ENCODE measurements at places on chromosomes 13 and 19. TPM values are rescaled to one million over a fixed set of nuclear protein-coding genes. Genes with fewer than 3 reads are reported as not detected.

GRCh38 chr13:112003941-112004340 lies 63.0 kb upstream of the SOX1 start:
- DNase-seq: no peak

GRCh38 chr13:40171566-40171965 lies 494.9 kb downstream of the FOXO1 start:
- no peak for DNase-seq

- no peak for DNase-seq
Measured at GRCh38 chr19:54183431-54183830, 5.9 kb downstream of the MBOAT7 start.

GRCh38 chr13:41130356-41130755 lies 2.2 kb downstream of the KBTBD6 start:
- no peak for DNase-seq

DNA sequence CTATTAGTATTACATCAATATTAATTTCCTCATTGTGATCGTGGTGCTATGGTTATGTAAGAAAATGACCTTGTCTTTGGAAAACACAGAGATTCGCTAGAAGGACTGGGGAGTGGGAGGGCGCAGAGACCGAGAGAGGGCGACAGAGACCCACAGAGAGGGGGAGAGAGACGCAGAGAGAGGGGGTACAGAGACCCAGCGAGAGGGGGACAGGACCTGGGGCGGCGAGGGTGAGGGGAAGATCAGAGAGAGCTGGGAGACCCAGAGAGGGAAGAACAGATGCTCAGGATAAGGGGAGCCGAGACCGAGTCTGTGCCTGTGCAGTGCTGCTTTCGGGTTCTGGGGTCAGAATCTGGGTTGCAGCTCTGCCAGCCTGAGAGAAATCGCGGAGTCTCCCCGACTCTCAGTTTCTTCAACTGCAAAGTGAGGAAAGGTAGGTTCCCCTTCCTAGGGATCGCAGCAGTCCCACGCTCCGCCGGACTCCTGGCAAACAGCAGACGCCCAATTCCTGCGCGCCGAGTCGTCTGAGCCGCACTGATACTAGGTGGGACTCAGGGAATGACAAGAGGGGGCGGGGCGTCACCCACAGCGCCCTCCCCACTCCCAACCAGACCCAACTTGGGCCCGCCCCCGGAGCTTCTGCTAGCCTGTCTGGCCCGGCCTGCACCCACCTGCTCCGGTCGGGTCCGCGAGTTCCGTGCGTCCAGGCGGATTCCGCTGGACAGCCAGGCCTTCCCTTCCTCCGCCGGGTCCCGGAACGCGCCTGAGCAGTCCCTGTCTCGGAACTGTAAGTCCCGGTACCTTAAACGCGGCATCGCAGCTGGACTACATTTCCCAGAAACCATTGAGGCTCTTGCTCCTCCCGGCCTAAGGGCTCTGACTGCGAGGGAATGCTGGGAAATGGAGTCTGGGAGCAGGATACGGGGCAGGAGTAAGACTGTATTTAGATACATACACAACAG lies 15.3 kb downstream of the IZUMO2 start:
- DNase-seq: peak; percentile 94

DNA sequence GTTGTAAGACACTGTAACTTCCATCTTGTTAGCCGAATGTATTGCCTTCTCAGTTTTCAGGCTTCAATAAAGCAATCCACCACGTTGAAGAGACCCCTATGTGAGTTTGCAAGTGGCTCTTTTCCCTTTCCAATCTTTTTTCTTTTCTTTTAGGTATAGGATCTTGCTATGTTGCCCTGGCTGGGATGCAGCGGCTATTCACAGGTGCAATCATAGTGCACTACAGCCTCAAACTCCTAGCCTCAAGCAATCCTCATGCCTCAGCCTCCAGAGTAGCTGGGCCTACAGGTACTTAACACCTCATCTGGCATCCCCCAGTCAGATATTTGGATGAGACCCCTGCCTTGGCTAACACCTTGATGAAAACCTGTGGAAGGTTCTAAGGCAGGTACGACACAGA lies 33.5 kb upstream of the FEM1A start:
- DNase-seq: no peak

DNA sequence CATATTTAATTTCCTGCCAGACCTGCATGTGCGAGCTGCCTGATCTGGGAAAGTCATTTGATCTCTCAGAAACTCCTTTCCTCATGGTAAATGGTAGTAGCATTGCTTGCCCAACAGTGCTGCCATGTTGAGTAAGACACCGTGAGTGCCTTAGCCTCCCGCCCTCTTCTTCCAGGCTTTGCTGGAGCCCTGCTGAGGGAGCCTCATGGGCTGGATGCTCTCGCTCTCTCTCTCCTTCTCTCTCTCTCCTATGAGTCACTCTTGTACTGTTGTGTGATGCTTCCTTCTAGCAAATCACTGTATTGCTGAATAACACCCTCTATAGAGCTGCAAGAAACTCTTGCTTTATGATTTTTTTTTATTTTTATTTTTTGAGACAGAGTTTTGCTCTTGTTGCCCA lies 365.5 kb downstream of the UQCRFS1 start:
- DNase-seq: no peak

DNA sequence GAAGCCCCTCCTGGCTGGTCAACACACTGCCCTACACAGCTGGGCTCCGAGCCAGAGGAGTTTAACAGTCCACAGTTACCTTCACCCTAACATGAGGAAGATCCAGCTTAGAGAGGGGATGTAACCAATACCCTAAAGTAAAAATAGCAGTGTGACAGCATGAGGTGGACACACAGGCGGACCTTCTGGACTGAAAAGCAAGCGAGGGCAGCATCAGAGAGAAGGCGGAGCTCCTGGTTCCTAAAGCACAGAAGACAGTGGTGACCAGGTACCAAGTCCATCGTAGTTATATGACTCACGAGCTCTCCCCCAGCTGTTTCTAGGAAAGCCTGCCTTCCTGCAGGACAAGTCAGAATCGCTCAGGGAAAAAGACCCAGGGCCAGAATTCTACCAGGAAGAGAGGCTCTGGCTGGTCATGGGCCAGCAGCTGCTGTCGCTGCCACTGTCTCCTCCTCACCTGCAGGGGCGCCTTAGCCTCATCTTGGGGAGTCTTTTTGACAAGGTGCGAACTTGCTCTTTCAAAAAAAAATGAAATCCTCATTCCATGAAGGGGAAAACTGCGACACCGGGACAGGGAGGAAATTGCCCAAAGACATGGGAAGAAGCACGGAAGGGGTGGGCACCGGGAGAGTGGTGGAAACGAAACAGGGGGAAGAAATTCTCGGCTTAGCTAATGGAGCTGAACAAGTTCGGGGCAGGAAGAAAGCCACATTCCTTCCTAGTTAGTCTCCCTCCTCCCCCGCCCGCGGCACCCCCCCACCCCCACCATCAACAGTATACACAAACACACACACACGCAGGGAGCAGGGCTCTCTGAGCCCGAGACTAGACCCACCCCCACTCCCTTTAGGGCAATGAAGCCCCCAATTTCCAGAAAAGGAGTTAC lies 1.7 kb downstream of the ELL start:
- no peak for DNase-seq

DNA sequence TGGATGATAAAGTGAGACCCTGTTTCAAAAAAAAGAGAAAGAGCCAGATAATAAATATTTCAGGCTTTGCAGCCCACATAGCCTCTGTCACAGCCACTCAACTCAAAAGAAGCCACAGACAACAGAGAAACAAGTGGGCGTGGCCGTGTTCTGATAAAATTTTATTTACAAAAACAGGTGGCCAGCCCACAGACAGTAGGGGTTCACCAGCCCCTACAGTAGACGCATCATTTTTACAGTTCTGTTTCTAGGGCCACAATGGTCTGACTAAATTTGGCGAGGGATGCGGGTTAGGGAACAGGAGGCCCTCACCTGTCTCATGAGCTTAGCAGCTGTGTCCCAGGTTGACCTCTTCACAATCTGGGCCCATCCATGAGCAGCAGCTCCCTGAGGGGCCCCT lies 59.5 kb downstream of the ARHGEF18 start:
- DNase-seq: no peak

- no peak for DNase-seq
Measured at GRCh38 chr19:18179957-18180356, 6.3 kb downstream of the IFI30 start.

DNA sequence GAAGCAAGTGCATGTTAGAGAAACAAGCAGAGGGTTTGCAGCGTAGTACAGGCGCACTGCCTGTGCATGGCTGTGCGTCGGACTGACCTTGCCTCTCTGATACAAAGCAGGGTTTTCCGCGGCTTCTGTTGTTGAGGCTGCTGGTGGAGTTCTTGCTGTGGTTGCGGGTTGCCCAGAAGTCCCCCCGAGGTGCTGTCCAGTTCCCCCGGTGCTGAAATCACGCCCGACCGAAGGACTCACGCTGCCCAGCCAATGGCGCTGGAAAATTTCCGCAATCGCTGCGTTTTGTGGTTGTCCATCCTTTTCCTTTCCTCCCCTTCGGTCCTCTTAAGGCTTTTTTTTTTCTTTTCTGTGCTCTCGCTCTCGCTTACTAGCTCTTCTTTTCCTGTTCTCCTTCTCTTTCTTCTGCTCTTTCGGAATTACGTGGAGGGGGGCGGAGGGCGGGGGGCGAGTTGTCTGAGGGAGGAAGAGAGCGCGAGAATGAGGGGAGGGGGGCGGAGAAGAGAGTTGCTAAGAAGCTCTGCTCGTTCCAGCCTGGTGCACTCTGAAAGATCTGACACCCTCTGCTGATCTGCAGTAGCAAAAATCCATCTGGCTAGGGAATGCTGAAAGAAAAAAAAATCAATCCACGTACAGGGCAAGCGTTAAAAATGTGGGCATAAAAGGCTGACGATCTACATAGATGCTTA lies at the start of gene SLITRK1:
SLITRK1 (minus strand) TSS at position 558 of the 689 bp plus-strand sequence. CDS start 967 bp downstream, outside the sequence.
- peak; percentile 64 for DNase-seq

- DNase-seq: no peak
Measured at GRCh38 chr19:28242317-28242927, 970.5 kb downstream of the UQCRFS1 start.

- DNase-seq: no peak
Measured at GRCh38 chr13:78103936-78104335, 185.3 kb upstream of the EDNRB start.

DNA sequence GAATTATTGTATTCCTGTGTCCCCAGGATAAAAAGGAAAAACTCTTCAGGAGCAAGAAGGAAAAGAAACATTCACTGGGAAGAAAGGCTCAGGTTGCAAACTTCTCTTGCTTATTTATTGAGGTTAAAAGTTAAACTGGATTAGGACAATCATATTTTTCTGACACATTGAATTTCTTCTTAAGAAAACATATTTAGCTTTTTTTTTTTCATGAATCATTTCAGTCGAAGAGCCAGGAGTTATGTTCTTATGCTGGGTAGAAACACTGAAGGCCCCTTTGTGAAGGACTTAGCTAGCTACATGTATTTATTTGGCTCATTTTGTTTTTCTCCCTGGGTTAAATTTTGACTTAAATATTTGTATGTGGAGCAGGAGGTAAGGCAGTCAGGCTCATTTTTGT lies 434.0 kb downstream of the KLF5 start:
- no peak for DNase-seq

DNA sequence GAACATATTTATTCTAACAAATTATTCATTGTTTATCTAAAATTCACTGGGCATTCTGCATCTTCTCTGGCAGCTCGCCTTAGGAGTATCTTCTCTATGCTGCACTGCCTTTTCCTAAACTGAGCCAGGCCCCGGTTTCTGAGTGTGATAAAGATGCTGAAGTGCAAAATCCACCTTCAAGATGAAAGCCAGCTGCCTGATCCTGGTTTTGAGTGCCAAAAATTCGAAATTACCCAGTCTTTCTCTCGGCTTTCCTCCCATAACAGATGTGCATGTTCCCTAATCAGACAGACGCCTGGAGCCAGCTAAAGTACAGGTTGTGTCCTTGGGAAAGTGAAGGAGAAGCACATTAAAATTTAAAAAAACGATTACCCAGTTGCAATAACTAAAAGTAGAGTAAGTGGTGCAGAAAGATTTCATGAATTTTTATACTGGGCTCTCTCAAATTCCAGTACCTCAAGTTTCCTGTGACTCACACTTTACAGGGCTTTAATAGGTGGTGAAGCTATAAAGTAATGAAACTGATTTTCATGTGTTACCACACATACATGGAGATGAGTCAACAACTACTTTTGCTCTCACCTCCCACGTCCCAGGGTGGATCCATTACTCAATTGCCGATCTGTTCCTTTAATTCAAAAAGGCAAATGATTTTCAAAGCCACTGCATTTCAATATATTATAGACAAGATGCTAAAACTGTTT lies 65.0 kb upstream of the GTF2F2 start:
- DNase-seq: peak; percentile 46

- DNase-seq: no peak
Measured at GRCh38 chr13:47184321-47184720, 287.5 kb upstream of the HTR2A start.

DNA sequence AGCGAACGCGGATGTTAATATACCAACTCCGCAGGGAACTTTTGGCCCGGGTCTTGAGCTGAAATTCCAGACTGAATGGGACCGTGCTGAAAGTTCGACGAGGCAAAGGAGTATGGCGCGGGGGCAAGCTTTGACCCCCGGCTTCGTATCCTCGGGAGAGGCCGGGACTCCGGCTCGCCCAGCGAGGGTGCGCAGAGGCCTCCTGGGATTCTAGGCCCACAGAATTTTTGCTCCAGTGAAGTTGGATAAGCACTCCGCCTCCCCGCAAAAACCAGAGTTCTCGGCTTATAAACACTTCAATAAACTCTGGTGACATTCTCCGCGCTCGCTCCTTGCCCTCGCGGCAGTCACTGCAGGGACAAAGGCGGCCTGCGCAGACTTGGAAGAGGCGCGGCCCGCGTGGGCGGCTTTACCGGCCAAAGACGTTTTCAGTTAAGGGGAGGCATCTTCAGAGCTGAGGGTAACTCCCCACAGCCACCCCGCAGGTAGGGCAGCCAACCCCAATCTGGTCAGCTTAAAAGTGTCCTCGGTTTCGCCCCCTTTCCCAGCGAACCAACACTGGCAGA lies 112.6 kb downstream of the KCNRG start:
- no peak for DNase-seq

The MYO1F gene
- total RNA-seq: 1.7 TPM

The C19orf81 gene
- 2.3 TPM for total RNA-seq

The CYP2F1 gene
- total RNA-seq: not detected

DNA sequence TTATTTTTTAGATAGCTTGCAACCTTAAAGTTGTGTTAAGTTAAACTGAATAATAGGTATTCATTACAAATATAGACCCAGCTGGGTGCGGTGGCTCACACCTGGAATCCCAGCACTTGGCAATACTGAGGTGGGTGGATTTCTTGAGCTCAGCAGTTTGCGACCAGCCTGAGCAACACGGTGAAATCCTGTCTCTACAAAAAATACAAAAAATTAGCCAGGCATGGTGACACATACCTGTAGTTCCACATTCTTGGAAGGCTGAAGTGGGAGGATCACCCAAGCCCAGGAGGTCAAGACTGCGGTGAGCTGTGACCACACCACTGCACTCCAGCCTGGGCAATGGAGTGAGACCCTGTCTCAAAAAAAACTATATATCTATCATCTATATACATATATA lies 386.5 kb downstream of the PCDH17 start:
- DNase-seq: no peak

Data from occipital lobe (tissue), 3 donors.